ENCODE measurements at places on chromosomes 3 and 15.

DNA sequence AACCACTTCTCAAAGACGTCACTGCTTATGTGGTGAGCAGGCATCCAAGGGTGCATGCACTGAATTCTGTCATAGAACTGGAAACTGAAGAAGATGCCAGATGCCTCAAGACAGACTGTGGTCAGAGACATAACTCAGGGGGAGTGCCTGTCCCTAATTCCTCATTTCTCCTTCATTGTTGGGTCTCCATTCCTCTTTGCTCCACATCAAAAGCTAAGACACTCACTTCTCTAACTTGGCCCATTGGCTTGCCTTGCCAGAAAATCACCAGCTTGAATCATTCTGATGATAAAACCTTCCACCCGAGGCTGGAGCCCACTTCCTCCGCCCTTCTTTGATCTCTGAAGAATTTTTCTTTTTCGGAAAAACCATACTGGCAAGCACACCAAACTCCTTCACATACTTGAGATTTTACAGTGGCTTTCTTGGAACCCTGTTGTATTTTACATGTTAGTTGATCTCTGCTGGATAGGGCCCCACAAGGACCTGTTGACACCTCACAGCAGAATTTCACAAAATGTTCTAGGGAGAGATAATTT is 69.9 kb downstream of the COL8A1 start:
- no peak for DNase-seq

DNA sequence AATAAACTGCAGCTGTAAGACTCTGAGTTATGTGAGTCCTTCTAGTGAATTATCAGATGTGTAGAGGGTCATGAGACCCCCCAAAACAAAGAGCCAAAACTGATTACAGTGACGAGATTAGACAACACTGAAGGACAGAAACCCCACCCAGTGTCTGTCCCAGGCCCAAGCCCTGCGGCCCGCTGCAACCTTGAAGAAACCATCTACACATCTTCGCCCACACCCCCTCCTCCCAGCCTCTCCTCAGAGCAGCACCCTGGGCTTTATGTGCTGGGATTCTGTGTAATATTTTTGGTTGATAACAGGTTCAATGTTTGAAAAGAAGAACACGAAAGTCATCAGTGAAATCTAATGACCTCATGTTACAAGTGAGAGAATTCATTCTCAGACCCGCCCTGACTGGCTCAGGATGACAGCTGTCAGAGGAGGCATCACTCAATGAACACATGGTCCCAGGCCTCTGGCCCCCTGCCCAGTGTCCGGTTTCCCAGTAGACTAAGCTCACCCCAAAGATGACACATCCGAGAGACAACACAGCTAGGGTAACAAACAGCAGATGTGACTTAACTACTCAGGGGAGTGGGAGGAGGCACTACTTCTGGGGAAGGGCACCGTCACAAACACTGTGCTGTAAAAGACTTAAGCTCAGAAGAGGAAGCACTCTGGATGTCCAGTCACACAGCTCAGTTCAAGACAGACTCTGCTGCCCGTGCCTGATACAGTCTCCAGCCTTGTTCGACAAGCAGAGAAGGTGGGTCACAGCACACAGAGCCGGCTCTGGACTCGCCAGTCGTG is 48.9 kb downstream of the NIPA2 start:
- no peak for DNase-seq

GRCh38 chr15:89085289-89085926 is 2.8 kb upstream of the ABHD2 start:
- no peak for DNase-seq

DNA sequence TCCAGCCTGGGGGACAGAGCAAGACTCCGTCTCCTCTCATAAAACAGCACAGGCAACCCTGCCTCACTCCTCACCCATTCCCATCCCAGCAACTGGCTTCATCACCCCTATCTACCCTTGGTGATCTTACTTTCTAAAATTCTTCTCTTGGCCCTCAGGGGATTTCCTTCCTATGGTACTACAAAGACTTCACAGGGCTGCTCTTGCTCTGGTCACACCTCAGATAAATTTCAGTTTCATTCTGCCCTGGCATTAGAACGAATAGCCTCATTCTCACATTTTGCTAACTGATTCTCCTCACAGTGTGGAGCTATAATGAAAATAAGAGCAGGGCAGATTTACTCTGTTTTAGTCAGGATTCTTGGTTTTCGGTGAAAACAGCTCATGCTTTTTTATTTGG is 22.1 kb upstream of the CRBN start:
- no peak for DNase-seq

GRCh38 chr3:150414959-150415358 is 6.9 kb downstream of the TSC22D2 start:
- no peak for DNase-seq

- no peak for DNase-seq
Observed at GRCh38 chr15:80844011-80844732, 65.0 kb downstream of the CEMIP start.

GRCh38 chr3:8914491-8914890 is 48.8 kb downstream of the RAD18 start:
- DNase-seq, result no peak

DNA sequence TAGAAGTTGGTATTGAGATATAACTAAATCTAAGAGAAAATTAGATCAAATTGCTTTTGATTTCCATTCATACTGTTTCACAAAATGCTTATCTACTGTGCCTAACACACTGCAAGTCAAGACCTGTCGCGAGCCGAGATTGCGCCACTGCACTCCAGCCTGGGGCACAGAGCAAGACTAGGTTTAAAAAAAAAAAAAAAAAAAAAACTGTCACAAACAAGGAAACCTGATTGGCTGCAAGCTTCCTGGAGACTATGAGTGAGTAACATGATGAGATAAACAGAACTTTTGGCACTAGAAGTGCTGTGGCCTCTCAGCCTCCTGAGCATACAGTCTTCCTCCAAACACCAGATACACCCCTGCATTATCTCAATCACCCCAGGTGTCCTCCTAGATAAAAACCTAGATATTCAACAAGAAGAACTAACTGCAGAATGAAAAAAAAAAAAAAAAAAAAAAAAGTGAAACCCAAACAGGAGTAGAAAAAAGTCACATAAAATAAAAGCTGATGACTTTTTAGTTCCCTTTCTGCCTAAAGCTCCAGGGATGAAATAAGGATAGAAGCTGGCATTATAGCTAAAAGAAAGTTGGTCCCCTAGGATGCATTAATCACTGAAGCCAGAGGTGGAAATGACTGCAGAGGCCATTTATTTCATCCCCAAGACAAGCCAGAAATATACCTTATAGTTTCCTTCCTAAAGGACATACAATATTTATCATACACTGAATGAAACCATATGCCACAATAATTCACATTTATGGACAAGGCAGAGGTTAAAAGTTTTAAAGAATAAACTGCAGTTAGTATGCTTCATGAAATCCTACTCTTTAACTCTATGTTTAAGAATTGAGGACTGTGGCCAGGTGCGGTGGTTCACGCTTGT is 82.4 kb downstream of the P3H2 start:
- no peak for DNase-seq

DNA sequence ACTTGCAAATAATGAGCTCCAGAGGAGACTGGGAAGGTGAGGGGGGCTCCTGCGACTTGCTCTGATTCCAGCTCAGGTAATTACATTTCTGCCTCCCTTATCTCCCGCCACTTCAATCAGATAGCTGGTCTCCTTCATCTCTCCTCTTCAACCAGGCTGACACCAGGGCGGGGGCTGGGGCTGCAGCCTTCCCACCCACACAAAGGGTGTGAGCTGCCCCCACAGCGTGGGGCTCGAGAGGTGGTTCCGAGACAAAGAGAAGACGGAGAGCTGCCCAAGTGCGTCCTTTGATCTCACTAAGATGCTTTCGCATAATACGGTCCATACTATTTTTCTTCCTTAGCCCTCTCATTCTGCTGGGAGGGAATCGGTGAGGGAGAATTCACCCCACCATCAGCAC is 139.7 kb downstream of the NSMCE3 start:
- DNase-seq, result no peak

- no peak for DNase-seq
Observed at GRCh38 chr15:88756521-88756920, 46.7 kb upstream of the ACAN start.

- DNase-seq, result peak; percentile 8
Observed at GRCh38 chr3:124811436-124811835, 75.7 kb downstream of the ITGB5 start.

- no peak for DNase-seq
Observed at GRCh38 chr15:29910068-29910467, 87.8 kb upstream of the TJP1 start.

GRCh38 chr3:189630767-189631372 is 319 bp upstream of the TP63 start:
- no peak for DNase-seq

- no peak for DNase-seq
Observed at GRCh38 chr3:155702745-155703591, 41.9 kb downstream of the PLCH1 start.

- DNase-seq, result no peak
Observed at GRCh38 chr3:136207489-136208115, 11.5 kb upstream of the MSL2 start.

DNA sequence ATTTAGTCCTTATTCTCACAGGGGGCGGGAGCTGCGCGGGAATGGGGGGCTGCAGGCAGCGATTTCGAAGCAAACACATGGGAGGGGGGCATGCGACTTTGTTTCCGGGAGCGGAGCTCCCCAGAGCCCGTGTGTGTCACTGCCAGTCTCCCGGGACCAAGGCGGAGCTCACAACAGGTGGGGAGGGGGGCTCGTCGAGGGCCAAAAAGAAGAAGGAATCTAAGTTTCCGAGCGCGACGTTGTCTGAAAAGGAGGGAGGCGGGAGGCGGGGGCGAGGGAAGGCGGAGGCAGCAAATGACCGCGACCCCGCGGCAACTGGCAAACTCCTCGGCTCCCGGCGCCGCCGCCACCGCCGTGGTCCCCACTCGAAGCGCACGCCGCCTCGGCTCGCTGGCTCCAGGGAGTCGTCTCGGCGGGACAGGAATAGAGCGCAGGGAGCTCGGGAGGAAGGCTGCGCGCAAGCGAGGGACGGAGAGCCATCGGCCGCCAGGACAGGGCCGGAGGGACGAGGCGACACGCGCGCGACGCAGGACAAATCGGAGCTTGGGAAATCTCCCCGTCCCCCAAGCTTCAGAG is 1.4 kb downstream of the FOXP1 start:
- no peak for DNase-seq

GRCh38 chr3:22106213-22106896 is 355.3 kb upstream of the ZNF385D start:
- DNase-seq, result no peak

Measured in GOT3 (cell line).